ELR (cell line): ENCODE measurements at places on chromosomes 13 and 19.
A peak's percentile ranks its signal among the peaks of the same experiment; 100 is the strongest.

GRCh38 chr19:45674946-45675345 lies 6.9 kb downstream of the GIPR start:
- no peak for DNase-seq

- DNase-seq, result peak; percentile 75
These were observed 38.1 kb downstream of the PSG5 start for GRCh38 chr19:43148233-43148632.

DNA sequence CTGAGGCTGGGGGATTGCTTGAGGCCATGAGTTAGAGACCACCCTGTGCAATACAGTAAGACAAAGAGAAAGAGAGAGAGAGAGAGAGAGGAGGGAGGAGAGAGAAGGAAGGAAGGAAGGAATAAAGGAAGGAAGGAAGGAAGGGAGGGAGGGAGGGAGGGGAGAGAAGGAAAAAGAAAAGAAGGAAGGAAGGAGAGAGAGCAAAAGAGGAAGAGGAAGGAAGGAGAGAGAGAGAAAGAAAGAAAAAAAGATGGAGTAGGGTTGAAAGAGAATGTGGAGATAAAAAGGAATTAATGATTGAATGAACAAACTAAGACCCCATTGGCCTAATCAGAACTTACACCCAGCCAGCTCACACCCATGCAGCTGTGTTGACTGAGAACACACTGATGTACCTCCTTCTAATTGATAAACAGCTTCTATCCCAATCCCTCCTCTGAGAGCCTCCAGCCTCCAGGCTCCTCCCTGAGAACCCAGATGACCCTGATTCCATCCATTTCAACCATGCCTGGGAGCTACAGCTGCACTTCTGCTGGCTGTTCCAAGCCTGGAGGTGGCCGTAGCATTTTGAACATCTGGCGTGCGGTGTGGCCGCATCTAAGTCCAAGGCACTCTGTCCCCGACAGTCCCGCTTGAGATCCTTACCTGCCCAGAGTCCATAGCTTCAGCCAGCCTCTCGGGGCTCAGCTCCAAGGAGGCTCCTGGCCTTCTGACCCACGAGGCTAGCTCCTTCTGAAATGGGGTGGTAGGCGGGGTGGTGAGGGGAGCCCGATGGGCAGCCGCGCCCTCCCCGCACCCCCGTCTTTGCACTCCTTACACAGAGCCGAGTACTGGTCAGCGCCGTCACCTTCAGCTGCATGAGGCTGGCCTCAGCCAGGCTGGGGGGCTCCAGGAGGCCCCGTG lies 1.1 kb downstream of the PRODH2 start:
- no peak for DNase-seq

DNA sequence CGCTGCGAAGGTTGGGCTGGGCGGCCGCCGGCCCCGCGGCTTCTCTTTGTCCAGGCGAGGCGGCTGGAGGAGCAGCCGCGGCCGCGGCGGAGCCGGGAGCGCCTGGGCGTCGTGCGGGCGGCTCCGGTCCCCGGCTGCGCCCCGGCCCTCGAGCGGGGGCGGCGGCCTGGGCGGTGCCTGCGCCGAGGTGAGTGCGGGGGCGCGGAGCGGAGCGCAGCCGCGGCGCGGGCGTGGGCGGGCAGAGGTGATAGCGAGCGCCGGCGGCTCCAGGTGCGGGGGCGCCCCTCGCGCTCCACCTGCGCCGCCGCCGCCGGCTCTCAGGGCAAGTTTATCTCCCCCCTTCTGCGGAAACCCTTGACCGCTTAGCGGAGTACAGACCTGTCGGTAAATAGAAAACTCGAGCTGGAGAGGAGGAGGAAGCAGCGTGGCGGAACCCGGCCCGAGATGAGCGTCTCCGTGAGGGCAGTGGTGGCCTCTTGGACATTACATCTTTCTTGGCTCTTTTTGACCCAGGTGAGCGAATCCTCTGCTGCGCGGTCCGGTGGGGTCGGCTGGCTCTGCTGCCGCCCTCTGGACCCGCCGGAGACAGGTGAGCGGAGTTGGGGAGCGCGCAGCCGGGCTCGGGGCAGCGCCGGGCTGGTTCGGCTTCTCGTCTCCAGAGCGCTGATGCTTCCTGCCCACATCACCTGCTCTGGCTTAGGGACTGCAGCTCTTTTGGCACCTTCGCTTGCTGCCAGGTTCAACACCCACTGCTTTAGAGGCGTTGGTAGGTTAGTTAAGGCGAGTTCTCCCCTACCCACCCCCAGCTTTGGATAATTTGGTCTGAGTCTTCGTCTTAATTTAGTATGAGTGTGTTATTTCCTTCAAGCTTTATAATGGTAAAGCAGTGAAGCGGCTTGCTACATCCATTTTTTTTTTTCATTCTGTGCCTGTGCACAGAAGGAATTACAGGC lies at the start of gene MTUS2:
Gene MTUS2 (plus strand): TSS at position 241 of the 953 bp plus-strand sequence.
- DNase-seq, result no peak

- DNase-seq, result peak; percentile 60
These were observed 2.1 kb upstream of the CIRBP start for GRCh38 chr19:1266916-1267476.

DNA sequence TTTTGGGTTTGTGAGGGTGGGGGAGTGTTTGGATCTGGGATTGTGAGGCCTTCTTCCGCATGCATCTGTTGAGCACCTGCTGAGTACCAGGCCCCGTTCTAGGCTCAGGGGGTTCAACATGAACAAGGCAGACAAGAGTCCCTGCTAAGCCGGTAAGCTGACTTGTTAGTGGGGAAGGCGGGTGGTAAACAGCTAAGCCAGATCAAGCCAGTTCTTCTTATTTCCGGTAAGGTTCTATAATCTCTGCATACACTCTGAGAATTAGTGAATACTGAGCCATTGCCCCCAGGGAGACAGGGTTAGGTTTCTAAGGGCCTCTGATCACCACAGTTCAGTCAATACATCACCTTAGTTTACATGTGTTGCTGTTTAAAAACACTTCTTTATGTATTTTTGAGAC lies 9.9 kb upstream of the EHD2 start:
- DNase-seq, result no peak

DNA sequence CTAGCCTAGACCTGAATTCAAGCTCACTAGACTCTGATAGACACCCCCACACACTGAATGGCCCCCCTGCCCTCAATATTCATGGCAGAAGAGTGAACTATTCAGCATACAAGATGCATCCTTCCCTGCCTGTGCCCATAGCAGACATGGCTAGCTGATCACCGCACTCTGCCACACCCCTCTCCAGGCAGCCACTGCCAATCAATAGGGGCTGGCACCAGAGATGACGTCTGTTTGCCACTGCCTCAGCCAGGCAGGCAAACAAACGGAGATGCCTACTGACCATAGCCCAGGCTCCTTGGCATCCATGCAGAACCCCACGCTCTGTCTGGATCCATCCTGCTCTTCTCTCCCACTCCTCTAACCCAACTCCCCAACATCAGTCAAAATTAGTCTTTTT lies 13.8 kb upstream of the NPAS1 start:
- DNase-seq, result no peak

- peak; percentile 70 for DNase-seq
These were observed 383.0 kb downstream of the SLITRK1 start for GRCh38 chr13:83499286-83499685.

- DNase-seq, result no peak
These were observed 807.1 kb downstream of the DIAPH3 start for GRCh38 chr13:59356607-59357006.

DNA sequence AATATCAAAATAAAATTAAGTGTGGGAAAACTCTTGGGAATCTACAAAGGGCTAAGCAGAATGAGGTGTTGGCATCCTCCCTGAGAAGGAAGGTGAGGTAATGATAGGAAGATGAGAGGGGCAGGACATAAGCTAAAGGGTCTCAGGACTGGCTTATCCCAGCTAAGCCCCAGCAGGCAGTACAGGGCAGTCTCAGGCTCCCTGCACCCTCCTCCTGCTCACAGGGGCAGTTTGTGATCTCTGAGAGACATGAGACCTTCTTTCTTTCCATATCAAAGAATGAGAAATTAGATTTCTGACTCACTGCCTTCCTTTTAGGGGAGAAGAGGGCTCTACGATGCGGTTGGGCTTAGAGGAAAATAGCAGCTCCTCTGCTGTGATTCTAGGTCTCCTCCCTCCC lies 571.0 kb downstream of the IRS2 start:
- no peak for DNase-seq

DNA sequence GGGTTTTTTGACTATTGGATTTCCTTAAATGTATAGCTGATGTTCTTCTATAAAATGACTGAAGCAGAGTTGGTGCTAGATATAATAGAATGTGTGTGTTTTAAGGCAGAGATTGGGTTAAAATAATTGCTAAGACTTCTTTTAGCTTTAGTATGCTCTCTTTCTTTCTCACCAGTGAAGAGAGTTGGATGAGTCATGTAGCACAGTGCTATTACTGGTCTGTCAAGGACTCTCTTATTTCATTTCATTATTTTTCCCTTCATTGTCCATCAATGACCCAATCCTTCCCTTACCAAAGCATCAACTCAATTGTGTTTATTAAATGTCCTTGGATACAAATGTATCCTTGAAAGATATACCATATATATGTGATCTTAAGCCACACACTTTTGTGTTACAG lies 268.9 kb downstream of the IRS2 start:
- DNase-seq, result peak; percentile 11

DNA sequence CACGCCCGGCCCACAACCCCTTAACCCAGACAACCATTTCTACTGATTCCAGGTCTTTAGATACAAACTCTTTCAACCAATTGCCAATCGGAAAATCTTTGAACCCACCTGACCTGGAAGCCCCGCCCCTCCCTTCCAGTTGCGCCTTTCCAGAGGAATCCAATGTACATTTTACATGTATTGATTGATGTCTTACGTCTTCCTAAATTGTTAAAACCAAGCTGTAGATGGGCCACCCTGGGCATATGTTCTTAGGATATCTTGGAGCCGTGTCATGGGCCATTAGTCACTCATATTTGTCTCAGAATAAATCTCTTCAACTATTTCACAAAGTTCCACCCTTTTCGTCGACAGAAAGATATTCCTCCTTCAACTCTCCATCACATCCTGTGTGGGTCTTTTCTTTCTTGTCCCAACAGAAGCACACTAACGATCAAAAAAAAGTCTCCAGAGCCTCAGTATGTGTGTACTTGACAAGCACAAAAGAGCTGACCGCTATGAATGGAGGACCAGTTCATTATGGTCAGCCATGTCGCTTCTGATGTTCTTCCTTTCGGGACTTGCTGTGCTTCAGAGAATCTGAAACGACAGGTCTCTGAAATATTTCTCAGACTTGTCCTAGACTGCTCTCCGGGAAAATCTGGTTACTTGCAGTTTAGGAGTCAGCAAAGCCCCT lies 601 bp upstream of the ZNF749 start:
- peak; percentile 47 for DNase-seq

DNA sequence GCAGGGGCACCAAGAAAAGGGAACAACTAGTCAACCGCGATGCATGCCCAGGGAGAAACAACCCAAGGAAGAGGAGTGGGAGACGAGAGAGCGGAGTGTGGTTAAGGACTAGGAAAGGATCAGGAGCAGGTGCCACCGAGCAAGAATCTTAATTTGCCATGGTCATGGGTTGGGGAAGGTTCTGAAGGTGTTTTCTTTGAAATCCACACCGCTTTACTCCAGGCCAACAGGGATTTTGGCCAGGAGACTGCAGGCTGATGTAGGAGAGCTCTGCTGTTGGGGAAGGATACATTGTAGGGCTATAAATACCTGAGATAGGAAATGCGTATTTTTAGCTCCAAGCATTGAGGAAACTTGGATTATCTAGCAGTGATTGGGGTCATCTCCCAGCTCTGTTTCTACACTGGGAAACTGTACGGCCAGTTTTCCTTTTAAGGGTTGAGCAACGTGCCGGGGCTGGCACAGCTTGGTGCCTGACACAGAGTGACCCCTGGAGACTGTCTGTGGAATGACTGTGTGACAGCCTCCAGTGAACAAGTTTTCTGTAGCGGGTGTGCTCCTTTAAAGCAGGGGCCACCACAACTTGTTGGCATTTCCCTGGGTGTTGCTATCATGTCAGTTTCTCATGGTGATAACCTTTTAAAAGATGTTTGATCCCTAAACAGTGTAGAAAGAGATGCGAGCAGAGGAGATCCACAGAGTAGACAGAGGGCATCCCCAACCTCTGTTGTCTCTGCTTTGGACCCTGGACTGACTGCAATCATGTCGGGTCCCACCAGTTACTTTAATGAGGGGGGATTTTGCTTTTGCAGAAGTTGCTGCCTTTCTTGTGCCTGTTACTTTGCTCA lies 34.3 kb downstream of the ZNF536 start:
- DNase-seq, result no peak

- DNase-seq, result peak; percentile 97
These were observed at the start of gene ZNF43 for GRCh38 chr19:21835810-21836444. Gene ZNF43, minus strand, starts transcription at chr19:21836182. Its CDS starts 144 bp downstream, at chr19:21836038.

DNA sequence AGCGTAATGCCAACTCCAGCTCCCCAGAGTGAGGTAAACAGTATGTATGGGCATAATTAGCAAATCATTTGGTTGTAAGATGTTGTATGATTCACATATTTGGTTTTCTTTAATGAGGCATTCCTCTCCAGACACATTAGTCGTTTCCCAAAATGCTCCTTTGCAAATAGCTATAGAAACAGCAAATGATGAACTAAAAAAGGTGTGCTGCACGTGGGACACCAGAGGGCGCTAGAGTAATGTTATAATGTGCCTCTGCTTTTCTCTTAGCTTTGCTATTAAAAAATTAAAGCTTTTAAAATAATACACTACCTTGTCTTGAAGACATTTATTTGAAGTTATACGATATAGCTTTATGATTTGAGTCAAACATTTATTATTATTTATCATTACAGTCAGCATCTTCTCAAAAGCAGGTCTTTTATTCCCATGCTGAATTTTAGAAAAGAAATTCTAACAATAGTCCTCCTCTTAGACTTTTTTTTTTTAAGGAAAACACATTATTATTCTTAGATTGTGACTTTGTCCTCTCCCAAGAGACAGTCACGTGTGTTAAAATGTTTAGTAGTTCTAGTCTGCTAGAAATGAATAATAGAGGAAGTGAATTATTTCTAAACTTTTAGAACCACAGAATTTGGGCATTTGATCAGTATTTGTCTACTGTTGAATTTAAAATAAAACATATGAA lies 121.6 kb upstream of the FRY start:
- peak; percentile 72 for DNase-seq

- DNase-seq, result no peak
These were observed 52.8 kb downstream of the TNFRSF19 start for GRCh38 chr13:23622985-23623384.

GRCh38 chr13:38538422-38538821 lies 148.5 kb upstream of the FREM2 start:
- DNase-seq, result no peak

DNA sequence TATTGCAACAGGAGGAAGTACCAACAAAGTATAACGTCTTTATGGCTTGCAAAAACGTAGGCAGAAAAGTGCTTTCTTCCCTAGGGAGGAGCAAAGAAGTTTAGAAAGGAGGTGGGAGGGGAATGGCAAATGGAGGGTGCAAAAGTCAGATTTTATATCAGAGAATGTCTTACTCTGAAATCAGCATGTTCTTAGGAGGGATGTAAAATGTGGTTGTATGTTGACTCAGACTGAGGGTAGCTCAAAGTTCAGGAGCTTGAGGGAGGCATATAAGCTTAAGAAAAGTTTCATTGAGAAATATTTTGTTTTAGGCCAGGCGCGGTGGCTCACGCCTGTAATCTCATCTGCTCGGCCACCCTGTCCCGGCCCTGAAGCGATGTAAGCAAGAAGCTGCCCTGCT lies 1.7 kb downstream of the ZNF90 start:
- no peak for DNase-seq

- DNase-seq, result peak; percentile 19
These were observed 9.6 kb upstream of the TIMM44 start for GRCh38 chr19:7953060-7953459.
